Activated CD4-positive, CD25-positive, alpha-beta regulatory T cell treated with anti-CD3 and anti-CD28 coated beads, Interleukin-2, amount 50 U/mL, for 72 hours (primary cell): ENCODE measurements at places on chromosomes 4 and X.

- DNase-seq: no peak
These were observed 26.7 kb downstream of the FAM156B start for GRCh38 chrX:52923781-52924241.

DNA sequence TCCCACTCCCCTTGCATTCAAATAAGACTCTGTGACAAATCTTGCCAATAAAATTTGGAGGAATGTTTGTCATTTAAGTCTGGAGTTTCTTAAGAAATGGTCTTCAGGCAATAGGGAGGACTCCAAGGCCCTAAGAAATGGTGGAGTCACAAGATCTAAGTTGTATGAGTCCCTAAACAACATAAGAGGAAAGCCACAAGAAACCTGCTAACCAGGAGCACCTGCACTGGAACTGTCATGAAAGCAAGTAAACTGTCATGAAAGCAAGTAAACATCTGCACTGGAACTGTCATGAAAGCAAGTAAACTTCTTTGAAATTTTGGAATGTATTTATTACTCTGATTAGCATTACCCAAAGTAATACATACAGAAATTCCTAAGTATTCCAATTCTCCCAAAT lies 3.5 kb downstream of the CNOT6L start:
- no peak for DNase-seq

DNA sequence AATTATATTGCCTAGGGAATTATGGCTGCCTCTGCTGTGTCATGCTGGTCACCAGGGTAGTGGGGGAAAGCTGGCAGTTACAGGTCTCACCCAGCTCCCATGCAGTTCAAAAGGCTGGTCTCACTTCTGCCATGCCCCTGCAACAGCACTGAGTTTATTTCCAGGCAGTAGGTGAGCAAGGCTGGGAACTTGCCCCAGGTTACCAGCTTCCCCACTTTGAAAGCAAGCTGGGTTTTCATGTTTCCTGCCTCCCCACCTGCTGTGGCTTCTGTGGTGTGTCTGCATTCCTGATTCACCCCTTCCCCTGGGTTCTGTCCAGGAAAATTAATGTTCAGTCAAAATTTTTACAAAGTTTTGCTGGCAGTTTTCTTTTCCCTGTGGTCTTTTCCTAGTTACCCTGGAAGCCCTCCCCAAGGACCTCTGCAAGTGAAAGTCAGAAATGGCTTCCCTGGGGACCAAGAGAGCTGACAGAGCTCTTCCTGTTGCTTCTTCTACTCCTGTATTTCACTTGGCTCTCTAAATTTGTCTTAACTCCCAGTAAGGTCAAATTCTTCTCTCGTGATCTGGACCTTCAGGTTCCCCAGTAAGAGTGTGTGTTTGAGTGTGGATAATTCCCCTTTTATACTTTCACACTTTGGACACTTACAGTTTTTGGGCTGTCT lies 58.5 kb upstream of the AGTR2 start:
- DNase-seq: no peak

DNA sequence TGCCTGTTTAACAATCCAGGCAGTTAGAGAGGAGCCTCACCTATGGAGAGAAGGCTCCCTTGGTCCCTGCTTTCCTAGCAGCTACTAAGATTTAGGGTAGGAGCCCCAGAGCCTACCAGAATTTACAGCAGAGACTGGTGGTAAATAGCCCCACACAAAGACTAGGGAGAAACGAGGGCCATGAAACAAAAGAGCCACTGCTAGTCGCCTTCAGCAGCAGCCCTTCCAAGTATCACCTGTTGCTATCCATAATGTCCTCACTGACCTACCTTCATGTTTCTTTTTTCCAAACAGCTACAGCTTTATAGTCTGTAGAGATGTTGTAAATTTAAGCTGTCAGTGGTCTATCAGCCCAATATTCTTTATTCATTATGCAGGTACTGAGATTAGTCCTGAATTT lies 25.3 kb downstream of the ARHGEF6 start:
- DNase-seq: no peak

- DNase-seq: no peak
These were observed 79.0 kb downstream of the JAKMIP1 start for GRCh38 chr4:6121276-6121850.

- no peak for DNase-seq
These were observed 681 bp upstream of the UPF3B start for GRCh38 chrX:119853444-119853843.

DNA sequence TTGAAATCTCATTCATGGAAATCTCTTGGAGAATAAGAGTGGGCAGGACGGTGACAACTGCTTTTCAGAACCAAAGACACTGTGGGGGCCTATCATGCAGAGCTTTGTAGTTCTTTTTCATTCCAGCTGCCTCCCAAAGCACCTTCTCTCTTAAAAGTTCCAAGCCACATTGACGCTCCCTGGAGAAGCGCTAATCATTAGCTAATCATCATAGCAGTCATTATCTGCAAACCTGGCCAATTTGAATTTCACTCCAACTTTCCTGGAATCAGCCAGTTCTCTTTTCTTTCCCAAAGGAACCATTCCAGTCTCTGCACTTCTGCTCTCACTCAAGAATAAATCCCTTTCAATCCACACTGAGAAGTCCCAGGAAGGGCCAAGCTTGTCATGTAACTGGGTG lies 1144.1 kb upstream of the IGFBP7 start:
- no peak for DNase-seq

DNA sequence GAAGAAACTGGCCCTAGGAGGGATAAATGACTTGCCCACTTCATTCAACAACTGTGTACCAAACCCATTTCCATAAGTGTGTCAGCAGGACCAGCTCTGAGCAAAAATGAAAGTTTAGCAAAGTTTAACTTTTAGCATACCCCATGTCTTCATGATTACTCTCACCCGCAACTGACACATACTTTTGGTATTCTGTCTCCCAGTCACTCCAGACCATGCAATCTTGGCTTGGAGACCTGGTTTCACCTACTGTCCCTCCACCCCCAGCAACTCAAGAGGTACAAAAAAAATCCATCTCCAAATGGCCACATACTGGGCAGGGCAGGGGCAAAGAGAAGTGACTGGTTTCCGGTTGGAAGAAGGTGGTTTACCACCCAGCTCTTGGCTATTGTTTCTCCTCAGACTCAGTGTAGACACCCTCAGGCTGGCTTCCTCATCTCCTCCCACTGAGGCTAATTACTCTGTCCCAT lies 79.8 kb downstream of the RLIM start:
- no peak for DNase-seq

DNA sequence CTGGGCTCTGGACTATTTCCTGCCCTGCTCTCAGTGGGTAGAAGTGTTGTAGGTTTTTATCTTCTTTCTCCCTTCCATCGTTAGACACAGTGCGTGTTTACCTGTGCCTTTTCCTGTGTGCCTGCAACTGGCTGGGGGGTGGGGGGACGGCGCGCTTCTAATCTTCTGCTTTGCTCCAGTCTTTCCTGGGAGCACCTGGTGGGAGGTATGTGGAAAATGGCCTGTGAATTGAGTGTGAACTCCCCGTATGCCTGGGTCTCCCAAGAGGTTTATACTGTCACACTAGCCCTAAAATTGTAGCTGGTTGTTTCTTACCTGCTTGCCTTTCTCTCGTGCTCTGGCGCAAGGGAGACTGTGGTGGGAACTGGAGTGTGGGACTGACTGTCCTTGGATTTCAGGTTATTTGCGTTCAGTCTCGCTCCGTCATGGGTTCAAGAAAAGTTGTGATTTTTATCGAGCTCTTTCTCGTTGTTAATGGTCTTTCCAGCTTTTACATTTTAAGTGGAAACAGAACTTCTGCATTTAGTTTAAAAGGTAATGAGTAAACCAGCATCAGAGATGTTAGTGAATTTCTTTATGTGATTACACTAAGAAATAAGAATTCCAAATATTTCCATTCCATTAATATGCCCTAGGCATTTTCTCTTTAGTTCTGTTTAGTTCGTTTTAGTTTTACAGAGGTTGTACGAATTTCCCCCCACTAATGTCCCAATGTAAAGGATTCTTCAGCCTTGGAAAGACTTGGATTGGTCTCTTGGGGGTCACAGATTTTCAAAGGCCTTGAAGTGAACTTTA lies 15.3 kb downstream of the MRPL1 start:
- DNase-seq: no peak

- DNase-seq: no peak
These were observed 144.9 kb downstream of the CHIC2 start for GRCh38 chr4:53919535-53919934.

DNA sequence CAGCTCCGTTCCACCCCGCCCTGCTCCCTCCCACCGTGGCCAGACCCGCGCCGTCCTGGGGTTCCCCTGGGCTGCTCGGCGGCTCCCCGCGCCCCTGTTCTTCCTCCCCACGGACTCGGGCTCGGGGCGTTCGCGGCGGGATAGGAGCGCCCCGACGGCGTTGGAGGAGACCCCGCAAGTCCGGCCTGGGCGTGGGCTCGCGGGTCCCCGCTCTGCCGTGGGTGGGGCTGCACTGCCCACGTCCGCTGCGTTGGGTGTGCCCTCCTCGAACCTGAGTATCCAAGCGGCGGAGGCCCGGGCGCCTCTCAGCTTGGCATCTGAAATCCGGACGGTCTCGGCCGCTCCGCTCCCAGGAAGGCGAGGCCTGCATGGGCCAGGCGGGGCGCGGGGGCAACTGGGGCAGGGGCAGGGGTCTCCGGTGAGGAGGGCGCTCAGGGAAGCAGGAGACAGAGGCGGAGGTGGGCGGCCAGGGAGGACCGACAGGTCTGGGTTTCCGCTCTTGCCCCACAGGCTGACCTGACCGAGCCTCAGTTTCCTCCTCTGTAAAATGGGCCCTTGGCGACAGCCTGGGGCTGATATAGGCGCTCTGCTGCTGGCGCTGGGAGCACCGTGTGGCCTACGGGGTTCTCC lies 12.0 kb upstream of the NAT8L start:
- no peak for DNase-seq

GRCh38 chr4:62644372-62644771 lies 1444.2 kb downstream of the ADGRL3 start:
- no peak for DNase-seq

DNA sequence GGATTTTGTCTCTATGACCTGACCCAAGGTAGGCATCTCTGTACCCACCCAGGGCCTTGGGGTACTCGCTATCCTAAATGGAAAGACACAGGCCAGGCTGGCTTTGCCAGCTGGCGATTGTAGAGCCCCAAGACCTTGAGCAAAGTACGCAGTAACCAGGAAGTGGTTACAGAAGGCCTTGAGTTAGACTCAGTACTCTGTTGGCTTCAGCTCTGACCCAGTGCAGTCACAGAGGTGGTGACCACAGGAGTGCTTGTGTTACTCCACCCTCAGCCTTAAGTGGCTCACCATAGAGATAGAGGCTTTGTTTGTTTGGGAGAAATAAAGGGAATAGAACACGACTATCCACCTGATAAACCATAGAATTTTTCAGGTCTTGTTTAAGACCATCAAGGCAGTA lies 880.5 kb upstream of the POU3F4 start:
- DNase-seq: no peak

GRCh38 chr4:38040619-38041018 lies 80.4 kb downstream of the PTTG2 start:
- no peak for DNase-seq

DNA sequence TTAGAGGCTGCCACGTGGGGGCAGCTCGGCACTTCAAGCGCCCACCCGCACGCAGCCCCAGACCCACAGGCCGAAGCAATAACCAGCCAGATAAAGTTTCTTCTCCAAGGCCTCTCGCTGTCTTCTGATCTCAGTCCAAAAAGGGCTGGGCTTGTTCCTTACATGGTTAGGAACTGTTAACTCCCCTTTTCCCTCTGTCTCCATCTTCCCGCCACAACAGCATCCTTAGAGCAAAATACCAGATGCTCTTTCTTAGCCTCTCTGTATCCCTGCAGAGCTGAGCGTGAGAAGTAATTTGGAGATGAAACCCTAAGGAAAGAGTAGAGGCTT lies 23.4 kb upstream of the KIAA1210 start:
- no peak for DNase-seq

DNA sequence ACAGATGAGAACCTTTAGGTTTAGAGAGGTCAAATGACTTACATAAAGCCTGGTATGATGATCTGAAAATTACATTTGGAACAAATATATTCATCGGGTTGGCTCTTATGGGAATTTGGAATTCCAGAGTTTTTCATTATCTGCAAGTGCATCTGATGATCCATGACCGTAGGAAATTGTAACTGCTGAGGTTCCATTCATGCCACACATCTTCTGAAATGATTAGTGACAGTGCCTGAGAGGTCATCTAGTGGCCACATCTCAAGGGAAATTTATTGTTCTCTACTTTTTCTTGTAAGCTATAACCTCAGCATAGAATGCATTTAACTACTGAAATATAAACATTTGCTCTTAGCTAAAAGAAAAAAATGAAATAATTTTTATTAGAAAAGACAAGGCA lies 105.8 kb upstream of the NWD2 start:
- DNase-seq: no peak

GRCh38 chr4:121339307-121339706 lies 41.5 kb downstream of the QRFPR start:
- DNase-seq: no peak

GRCh38 chr4:182235021-182235795 lies 8.0 kb upstream of the TENM3 start:
- DNase-seq: no peak

GRCh38 chr4:40311811-40312346 lies 23.3 kb upstream of the CHRNA9 start:
- no peak for DNase-seq

GRCh38 chr4:158020734-158021346 lies 152.0 kb downstream of the GASK1B start:
- DNase-seq: no peak

DNA sequence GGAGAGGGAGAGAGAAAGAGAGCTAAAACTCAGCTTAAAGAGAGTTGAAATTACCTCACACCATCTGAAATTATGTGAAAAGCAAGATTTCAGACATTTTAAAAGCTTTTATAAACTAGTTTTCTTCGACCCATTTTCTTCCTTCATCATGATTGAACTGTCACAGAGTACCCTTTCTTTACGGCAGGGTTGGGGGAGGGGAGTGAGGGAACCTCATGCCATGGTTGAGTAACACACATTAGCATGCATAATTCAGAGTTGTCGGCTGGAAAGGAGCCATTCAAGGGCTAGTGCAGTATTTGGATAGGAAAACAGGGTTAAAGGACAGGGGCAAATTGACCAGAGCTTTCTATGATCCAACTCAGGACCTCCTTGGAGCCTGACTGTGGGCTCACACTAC lies 46.2 kb downstream of the PCDH19 start:
- DNase-seq: no peak

DNA sequence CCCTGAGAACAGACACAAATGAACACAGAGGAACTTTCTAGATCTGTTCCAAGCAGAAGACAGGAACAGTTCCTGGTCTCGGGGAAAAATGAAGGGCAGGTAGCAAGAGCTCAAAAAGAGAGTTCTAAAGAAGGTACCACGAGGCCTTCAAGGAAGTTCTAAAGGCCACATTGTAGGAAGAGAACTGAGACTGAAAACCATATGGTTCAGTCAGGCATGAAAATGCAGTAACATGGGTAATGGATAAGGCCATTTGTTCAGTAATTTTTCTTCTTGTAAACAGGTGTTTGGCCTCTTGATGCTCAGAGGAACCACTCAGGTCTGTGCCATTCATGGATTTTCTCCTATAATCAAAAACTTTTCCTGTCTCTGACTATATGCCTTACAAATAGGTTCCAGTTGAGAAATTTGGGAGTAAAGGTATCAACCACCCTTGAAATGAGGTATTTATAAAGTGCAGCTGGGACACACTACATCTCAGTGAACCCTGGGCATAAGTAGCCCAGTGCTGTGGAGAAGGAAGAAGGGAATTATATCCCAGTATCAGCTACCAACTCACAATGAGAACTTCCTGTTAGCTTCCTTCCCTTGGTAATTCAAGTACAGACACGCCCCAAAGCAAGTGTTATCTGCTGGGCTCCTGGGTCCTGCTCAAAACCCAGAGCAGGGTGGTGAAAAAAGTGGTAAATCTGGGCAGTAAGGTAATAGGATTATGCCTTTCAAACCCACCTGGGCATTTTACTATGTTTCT lies 277.9 kb downstream of the KLHL13 start:
- DNase-seq: no peak
